ENCODE measurements at places on chromosomes 11 and 22. TPM values are rescaled to one million over a fixed set of nuclear protein-coding genes. Genes with fewer than 3 reads are reported as not detected.

Gene OR5A1
- total RNA-seq: not detected

Gene RNF169
- 5.4 TPM for total RNA-seq

Gene KCNJ11
- 6.8 TPM for total RNA-seq

Gene MS4A1
- total RNA-seq: not detected

Gene APOBEC3B
- total RNA-seq: 29.2 TPM

Gene VSIG10L2
- not detected for total RNA-seq

Gene FBLN1
- 37.5 TPM for total RNA-seq

Gene APOA5
- total RNA-seq: not detected

Gene OR51B4
- total RNA-seq: not detected

Gene KIF18A
- 13.0 TPM for total RNA-seq

Gene TLCD5
- 6.1 TPM for total RNA-seq

Gene PKDREJ
- total RNA-seq: not detected

Gene LRRC74B
- not detected for total RNA-seq

Gene CBLIF
- not detected for total RNA-seq

Gene GATD1
- 39.0 TPM for total RNA-seq

Gene SLC5A1
- 0.08 TPM for total RNA-seq

Gene MEI1
- total RNA-seq: not detected

Gene POLA2
- total RNA-seq: 13.3 TPM

Gene DNAJB13
- total RNA-seq: 0.56 TPM

Gene MYRF
- 18.9 TPM for total RNA-seq

Gene SCN4B
- 0.08 TPM for total RNA-seq

Gene CARD18
- total RNA-seq: not detected

Gene ZBTB16
- 1.6 TPM for total RNA-seq

Gene HEPACAM
- not detected for total RNA-seq

Gene RNF26
- 27.8 TPM for total RNA-seq

Gene HEPN1
- total RNA-seq: not detected

Gene OR2AT4
- not detected for total RNA-seq

Measured in A549 treated with dexamethasone at 1 μM for 4 hours (cell line).